ENCODE measurements at places on chromosomes 4 and X.
A peak's percentile ranks its signal among the peaks of the same experiment; 100 is the strongest.

GRCh38 chr4:113322736-113323135, 273.3 kb downstream of the ANK2 start:
- DNase-seq: no peak

GRCh38 chrX:120452131-120452530, 17.0 kb downstream of the LAMP2 start:
- DNase-seq: no peak

- no peak for DNase-seq
Observed at GRCh38 chr4:187619319-187619718, 376.3 kb upstream of the ZFP42 start.

GRCh38 chrX:39577985-39578869, 519.5 kb downstream of the BCOR start:
- no peak for DNase-seq

- no peak for DNase-seq
Observed at GRCh38 chr4:25111648-25112196, 48.5 kb downstream of the SEPSECS start.

GRCh38 chr4:76879731-76880364, 18.1 kb downstream of the SOWAHB start:
- DNase-seq: no peak

GRCh38 chrX:72340041-72340440, 34.3 kb upstream of the CITED1 start:
- no peak for DNase-seq

DNA sequence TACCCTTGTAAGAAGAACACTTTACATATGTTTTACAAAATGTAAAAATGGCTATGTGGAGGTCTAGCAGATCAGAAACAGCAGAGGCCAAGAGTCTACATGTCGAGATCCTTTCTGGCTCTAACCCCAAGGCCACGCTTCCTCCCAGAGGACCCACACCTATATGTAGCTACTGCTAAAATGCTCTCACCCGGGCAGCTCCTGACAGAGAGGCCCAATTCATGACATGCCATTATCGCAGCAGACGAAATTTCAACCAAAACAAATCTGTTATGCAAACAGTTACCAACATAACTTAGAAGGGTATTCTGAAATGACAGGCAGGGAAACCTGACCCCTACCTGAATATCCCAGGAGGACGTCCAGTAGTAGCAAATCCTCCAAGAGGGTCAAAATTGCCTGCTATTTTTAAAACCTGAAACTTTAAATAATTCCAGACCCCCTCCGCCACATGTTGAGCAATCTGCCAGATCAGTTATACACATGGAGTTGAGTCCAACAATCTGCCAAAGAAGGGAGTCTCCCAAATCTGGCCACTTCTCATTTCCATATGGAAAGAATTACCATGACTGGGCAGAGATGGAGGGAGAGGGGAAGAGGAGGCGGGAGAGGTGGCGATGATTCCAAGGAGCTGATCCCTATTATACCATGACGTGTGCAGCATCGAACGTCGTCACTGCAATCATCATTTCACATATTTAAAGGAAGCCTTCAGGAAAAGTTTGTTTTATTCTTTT, 192.9 kb upstream of the TBL1X start:
- no peak for DNase-seq

- peak; percentile 1 for DNase-seq
Observed at GRCh38 chrX:132612821-132613564, 124.2 kb upstream of the MBNL3 start.

DNA sequence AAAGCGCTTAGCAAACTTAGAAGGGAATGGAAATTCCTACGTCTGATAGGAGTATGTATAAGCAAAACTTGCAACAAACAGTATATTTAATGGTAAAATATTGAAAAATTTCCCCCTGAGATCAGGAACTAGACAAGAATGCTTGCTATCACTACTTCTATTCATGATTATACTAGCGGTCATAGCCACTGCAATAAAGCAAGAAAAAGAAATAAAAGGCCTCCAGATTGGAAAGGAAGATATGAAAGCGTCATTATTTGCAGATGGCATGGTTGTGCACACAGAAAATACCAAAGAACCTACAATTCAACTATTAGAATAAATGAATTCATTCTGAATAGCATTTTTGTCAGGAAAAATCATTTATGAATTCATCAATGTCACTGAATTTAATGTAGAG, 87.2 kb upstream of the BCOR start:
- no peak for DNase-seq

DNA sequence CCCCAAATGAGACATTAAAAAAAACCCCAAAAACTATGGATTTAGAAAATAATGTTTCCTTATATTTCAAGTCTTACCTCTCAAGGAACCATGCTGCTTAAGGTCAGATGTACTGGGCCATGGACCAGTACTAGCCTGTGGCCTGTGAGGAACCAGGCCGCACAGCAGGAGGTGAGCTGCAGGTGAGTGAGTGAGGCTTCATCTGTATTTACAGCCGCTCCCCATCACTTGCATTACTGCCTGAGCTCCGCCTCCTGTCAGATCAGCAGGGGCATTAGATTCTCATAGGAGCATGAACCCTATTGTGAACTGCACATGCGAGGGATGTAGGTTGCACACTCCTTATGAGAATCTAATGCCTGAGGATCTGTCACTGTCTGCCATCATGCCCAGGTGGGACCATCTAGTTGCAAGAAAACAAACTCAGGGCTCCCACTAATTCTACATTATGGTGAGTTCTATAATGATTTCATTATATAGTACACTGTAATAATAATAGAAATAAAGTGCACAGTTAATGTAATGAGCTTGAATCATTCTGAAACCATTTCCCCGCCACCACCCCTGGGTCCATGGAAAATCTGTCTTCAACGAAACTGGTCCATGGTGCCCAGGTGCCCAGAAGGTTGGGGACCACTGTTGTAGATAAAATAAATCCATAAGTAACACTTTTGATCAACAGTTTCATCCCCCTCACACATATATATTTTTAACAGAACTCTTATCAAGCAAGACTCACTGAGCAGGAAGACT, 105.3 kb upstream of the CBR4 start:
- no peak for DNase-seq

DNA sequence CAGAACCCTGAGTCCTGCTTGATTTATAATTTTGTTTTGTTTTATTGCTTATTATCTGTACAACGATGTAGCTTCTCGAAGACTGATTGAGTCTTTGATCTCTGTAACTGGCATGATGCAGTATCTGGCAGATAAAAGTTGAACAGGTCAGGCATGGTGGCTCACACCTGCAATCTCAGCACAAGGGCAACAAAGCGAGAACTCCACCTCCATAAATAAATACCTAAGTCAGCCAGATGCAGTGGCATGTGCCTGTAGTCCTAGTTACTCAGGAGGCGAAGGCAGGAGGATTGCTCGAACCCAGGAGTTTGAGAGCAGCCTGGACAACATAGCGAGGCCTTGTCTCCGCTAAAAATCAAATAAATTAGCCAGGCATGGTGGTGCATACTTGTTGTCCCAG, 15.7 kb upstream of the WDR19 start:
- no peak for DNase-seq

GRCh38 chr4:6456450-6456849, 16.0 kb downstream of the PPP2R2C start:
- DNase-seq: no peak

DNA sequence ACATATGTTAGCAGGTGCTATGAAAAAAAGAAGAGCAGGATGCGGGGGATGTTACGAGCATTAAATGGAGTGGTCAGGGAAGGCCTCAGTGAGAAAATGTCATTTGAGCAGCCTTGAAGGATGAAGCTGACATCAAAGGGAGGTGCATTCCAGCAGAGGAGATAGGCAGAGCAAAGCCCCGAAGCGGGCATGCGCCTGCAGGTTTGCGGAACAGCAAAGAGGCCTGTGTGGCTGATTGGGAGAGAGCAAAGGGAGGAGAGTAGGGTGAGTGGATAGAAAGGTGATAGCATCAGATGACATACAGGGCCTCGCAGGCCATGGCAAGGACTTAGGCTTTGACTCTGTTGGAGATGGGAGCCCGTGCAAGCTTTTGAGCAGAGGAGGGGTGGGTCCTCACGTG, 95.4 kb upstream of the GPR50 start:
- no peak for DNase-seq

DNA sequence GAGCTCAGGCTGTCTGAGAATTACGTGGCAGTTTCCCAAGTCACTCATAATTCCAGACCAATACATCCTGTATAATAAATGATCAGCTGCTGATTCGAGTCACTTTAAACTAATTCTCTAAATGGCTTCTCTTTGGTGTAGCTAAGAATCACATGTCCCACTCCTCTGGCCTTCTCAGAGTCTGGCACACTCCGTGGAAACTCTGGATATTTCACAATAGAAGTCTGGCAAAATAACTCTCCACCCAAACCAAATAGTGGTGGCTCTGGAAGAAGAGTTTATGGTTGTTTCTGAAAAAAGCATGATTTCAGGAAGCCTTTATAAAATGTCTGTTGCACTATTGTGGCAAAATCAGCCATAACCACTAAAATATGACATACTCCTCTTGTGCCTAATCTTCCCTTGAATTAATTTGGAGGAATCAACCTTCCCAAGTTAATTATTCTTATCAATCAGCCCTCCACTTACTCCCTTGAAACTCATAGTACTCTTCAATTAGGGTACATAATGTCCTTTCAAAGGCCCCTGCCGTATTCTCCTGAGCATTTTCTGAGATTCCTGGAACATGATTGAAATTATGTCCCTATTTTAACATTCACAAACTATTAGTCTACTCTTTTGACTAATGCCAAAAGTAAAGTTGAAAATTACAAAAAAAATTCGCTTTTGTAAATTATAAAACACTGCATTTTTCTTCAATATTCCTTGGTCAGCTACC, 991.6 kb downstream of the FAT4 start:
- DNase-seq: no peak

DNA sequence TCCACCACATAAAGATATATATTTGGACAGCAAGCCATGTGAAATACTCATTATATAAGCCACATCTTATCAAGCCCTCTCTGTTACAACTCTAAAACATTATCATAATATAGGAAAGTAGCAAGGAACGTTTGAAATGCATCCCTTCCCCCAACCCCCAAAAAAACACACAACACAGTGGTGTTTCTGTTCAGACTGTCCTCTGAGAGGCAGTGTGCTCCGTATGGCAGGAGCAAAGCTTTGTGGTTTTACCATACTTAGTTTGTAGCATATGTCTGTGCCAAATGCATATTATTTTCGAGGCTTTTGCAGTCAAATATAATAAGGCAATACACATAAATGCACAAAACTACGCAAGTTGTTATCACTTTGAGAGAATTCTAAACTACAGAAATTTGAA, 194.2 kb downstream of the RAPGEF2 start:
- no peak for DNase-seq

DNA sequence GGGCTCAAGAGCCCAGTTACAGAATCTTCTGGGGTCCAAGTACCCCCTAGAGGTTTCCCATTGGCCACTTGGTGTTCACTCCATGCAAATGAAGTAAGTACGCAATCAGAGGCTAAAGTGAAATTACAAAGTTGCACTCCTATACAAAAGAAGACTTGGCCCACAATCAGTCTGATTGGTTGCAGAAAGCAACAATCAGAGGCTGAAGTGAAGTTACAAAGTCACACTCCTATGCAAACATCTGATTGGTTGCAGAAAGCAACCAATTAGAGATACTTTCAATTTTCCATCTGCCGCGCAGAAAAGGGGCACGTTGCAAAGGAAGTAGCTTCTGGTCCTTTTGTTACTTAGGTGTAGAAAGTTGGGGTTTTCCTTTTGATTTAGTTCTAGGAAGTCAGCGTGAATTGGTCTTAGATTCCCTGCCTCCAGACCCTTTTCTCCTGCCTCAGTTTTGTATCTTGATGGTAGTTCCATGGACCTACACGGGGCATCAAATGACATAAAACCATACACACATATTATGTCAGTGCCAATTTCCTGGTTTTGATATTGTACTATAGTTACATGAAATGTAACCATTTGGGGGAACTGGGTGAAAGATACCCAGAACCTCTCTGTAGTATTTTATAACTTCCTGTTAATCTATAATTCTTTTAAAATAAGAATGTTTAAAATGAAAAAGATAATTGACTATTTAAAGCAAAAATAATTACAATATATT, 12.4 kb upstream of the PIN4 start:
- DNase-seq: no peak

Measured in activated CD8-positive, alpha-beta memory T cell treated with anti-CD3 and anti-CD28 coated beads for 1 hour (primary cell).